ENCODE measurements at places on chromosomes 11 and 22.
A peak's percentile ranks its signal among the peaks of the same experiment; 100 is the strongest.

GRCh38 chr22:35638001-35638400 is 10.2 kb upstream of the APOL6 start:
- no peak for DNase-seq

DNA sequence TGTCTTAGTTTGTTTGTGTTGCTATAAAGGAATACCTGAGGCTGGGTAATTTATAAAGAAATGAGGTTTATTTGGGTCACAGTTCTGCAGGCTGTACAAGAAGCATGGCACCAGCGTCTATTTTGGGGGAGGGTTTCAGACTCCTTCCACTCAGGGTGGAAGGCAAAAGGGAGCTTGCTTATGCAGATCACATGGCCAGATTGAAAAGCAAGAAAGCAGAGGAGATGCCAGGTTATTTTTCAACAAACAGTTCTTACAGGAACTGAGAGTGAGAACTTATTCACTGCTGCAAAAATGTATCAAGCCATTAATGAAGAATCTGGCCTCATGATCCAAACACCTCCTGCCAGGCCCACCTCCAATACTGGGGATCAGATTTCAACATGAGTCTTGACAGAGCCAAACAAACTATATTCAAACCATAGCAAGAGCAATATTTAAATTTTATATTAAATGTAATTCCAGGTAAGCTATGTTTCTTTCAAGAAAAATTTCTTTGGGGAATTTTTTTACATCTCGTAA is 66.9 kb downstream of the NXPE2 start:
- no peak for DNase-seq

GRCh38 chr11:106446955-106447354 is 369.5 kb downstream of the AASDHPPT start:
- DNase-seq: no peak

DNA sequence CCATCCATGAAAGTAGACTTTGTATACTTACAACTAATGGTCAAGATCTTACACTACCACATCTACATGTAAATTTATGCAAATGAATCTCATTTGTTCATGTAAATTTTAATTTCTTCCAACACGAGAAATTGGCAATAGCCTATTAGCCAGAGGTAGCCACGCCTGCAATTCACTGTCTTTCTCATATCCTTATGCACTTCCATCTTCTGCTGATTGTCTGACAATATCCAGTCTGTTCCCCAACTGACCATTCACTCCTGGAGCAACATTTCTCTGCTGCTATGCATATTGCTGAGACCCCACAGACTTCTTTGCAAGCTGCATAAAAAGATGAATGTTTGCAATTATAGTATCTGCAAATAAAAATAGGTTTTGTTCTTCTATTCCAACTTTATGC is 2.5 kb downstream of the NNMT start:
- peak; percentile 42 for DNase-seq

DNA sequence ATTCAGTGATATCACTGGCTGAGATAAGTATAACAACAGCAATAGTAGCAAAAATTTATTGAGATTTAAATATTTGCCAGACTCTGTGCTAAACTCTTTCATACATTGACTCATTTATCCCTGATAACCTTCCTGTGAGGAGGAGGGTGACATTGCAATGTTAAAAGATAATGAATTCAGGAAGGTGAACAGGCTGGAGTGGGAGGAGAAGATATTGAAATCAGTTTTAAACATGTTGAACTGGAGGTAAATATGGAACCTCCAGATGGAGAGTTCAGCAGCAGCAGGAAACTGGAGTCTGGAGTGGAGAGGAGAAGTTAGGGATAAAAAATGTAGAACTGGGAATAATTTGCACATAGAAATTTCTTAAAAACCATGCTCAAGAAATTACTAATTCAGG is 142.0 kb upstream of the FAT3 start:
- no peak for DNase-seq

DNA sequence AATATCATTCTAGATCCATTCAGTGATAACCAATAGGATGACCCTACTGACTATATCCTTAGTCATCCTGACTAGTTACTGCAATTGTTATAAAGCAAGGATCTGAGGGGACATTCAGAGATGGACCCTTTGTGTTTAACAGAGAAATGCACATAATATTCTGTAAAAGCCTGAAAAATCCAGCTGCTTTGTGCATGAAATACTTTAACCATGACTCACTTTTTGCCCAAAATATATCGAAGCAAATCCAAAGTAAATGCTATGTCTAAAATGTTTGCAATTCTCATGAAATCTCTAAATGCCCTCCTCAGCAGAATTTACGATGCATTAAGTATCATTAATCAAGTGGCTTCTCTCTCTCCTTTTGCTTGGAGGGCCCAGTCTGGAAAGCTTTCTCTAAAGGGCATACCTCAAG is 178.8 kb upstream of the MTMR2 start:
- DNase-seq: peak; percentile 70

- DNase-seq: peak; percentile 24
Measured at GRCh38 chr11:62223095-62223494, 14.6 kb downstream of the SCGB2A1 start.

- DNase-seq: no peak
Measured at GRCh38 chr11:120666121-120666639, 154.6 kb downstream of the GRIK4 start.

GRCh38 chr11:59186130-59186594 is 14.2 kb downstream of the DTX4 start:
- no peak for DNase-seq

DNA sequence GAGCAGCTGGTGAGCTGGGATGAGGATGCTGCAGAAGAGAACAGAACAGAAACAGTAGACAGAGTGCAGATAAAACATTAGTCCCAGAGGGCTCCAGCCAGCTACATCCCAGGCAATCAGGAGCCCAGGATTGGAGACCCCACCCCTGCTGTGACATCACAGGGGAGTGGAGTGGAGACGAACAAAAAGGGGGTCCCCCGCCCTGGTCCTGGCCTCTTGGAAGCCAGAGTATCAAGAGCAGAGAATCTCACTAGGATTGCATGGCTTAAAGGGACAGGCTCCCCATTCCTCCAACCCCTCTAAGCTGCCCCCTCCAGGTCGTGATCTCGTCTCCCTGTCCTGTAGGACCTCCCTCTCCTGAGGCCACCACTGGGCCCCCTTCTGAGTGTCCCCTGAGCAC is at the start of gene P2RX3:
Gene P2RX3 (plus strand): TSS at position 211 of the 400 bp plus-strand sequence. CDS start 199 bp downstream, outside the sequence.
- DNase-seq: no peak

DNA sequence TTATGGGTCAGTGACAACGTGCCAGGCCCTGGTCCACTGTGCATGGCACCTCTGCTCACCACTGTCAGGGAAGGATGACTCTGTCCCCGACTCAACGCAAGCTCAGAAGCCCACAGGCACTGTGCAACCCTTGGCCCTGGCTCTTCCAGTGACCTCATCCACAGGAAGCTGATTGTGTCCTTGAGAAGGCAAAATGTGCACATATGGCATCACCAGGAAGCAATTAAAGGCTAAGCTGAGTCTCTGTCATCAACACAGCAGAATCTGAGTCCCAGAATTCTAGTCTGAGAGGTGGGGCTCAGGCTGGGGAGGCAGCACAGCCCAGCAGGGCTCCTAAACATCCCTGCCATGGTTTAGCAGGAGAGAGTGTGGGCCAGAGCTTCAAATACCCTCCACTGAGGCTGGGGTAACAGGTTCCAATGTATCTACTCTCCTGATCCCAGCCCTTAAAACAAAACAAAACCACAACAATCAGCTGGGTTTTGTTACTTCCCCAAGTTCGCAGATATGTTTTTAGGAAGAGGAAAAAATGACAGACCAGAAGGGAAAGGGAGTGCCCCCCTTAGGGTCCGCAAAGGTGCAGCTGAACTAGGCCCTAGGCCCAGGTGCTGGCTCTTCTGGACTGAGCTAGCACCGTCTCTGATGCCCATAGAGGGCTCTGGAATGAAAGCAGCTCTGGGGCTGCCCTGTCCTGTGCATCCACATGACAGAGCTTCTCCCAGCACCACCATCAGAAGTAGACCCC is 33.5 kb upstream of the GNAZ start:
- no peak for DNase-seq

GRCh38 chr11:64720640-64721358 is 2.2 kb downstream of the NRXN2 start:
- no peak for DNase-seq

DNA sequence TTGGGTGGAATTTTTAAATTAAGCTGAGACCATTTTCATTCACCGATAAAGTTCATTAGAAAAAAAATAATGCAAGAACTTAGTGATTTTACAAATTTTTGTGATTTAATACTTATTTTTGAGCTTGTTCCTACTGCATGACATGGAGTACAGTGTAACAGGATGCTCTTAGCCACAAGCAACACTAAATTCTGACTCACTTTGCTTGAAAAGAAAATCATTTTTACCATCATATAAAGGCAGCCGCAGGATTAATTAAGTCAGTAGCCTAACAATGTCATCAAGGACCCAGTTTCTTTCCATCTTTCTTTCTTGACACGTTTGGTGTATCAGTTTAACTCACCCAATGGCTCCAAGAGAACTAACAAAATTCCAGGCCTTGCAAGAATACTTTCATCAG is 540.3 kb upstream of the LUZP2 start:
- peak; percentile 12 for DNase-seq

DNA sequence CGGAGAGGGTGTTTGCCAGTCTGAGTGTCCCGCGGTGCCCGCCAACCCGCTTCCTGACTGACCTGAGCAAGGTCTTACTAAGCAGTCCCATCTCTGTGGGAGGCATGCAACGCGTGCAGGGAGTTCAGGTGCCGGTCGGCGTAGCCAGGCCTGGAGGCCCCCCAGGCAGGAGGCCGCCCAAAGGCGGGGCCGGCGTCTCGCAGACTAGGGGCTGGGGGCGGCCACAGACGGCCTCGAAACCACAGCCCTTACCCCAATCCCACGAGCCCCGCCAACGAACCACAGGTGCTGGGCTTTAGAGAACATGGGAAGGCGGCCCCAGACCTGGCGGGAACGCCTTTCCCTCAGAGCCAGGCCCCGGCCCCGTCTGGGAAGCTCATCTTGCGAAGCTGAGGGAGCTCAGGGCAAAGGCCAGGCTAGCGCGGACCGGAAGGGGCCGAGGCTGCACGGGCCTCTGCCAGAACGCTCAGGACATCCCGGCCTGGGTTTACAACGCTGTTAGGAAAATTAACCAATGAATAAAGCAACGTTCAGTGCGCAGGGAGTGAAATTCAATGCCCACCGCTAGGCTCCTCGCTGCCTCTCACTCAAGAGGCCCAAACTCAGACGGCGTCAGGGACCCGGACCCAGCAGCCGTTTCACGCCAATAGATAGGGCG is 2.1 kb upstream of the MTFP1 start:
- no peak for DNase-seq

Measured in astrocyte of the spinal cord (primary cell).